ENCODE measurements at places on chromosomes 2 and 18.

- DNase-seq, result no peak
Measured at GRCh38 chr2:120285056-120285455, 32.4 kb downstream of the RALB start.

GRCh38 chr2:193076995-193077394 is 882.3 kb upstream of the TMEFF2 start:
- DNase-seq, result no peak

- DNase-seq, result no peak
Measured at GRCh38 chr18:24567199-24567598, 106.8 kb downstream of the HRH4 start.

DNA sequence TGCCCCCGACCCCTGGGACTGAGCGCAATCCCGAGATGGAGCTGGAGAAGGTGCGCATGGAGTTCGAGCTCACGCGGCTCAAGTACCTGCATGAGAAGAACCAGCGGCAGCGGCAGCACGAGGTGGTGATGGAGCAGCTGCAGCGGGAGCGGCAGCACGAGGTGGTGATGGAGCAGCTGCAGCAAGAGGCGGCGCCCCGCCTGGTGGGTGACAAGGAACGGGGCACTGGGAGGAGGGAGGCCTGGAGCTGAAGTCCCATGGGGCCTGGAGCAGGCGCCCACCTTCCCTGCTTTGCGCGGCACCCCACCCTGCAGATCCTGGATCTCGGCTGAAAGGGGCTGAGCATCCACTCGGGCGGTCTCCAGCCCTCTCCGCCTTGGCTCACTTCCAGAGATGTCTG is 1.2 kb downstream of the TMEM247 start:
- no peak for DNase-seq

- no peak for DNase-seq
Measured at GRCh38 chr2:218320704-218321336, 28.5 kb upstream of the TMBIM1 start.

DNA sequence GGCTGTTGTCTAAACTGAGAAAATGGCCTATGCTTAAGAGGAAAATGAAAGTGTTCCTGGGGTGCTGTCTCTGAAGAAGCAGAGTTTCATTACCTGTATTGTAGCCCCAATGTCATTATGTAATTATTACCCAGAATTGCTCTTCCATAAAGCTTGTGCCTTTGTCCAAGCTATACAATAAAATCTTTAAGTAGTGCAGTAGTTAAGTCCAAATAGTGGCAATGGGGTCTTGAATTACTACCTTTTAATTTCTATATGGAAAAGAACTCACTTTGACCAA is 13.8 kb upstream of the ALLC start:
- no peak for DNase-seq

DNA sequence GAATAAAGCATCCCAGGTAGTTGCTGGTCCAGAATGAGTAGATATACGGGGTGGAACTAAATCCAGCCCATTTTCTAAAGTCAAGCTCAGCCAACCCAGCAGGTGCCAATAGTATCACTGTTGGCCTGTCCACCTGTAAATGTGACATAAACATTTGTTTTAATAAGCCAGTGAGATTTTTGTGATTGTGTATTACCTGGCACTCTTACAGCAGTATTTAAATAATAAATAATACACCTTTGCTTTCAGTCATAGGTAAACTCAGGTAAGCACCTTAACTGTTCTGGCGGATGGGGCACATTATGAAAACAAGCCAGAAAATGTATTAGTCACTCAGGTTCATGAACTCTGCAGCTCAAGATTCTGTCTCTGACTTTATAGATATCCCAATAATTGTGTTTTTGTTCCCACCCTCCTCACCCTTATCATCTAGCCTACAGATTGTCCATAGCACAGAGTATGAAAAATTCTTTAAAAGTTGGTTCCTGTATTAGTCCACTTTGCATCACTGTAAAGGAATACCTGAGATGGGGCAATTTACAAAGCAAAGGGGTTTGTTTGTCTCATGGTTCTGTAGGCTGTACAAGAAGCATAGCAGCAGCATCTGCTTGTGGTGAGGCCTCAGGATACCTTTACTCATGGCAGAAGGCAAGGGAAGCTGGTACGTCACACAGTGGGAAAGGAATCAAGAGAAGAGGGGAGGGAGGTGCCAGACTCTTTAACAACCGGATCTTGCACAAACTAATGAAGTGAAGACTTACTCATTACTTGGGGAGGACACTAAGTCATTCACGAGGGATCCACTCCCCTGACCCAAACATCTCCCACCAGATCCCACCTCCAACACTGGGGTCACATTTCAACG is 73.0 kb upstream of the CYRIA start:
- DNase-seq, result no peak

- DNase-seq, result no peak
Measured at GRCh38 chr2:108978709-108979111, 10.3 kb downstream of the EDAR start.

GRCh38 chr2:232316461-232317330 is 61.9 kb upstream of the ALPP start:
- DNase-seq, result no peak

DNA sequence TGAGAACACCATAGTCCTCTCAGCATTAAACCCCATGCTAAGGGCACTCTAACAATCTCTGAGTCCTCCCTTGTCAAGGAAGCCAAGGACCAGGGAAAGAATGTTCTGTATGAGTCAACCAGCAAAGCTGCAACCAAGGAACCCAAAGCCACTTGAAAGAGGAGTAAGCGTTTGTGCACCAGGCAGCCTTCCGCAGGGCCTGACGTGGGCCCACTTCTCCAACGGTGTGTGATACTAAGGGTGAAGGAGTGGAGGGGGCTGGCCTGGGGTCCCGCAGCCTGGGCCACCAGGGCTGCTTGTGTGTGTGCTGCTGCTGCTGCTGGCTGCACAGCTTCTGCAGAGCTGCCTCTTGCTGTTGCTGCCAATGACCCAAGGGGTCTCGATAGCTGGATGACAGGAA is 30.1 kb upstream of the GALNT14 start:
- DNase-seq, result no peak

GRCh38 chr2:98308068-98308467 is 38.2 kb upstream of the CNGA3 start:
- no peak for DNase-seq

GRCh38 chr18:80104364-80104779 is 4.7 kb upstream of the ADNP2 start:
- DNase-seq, result no peak

DNA sequence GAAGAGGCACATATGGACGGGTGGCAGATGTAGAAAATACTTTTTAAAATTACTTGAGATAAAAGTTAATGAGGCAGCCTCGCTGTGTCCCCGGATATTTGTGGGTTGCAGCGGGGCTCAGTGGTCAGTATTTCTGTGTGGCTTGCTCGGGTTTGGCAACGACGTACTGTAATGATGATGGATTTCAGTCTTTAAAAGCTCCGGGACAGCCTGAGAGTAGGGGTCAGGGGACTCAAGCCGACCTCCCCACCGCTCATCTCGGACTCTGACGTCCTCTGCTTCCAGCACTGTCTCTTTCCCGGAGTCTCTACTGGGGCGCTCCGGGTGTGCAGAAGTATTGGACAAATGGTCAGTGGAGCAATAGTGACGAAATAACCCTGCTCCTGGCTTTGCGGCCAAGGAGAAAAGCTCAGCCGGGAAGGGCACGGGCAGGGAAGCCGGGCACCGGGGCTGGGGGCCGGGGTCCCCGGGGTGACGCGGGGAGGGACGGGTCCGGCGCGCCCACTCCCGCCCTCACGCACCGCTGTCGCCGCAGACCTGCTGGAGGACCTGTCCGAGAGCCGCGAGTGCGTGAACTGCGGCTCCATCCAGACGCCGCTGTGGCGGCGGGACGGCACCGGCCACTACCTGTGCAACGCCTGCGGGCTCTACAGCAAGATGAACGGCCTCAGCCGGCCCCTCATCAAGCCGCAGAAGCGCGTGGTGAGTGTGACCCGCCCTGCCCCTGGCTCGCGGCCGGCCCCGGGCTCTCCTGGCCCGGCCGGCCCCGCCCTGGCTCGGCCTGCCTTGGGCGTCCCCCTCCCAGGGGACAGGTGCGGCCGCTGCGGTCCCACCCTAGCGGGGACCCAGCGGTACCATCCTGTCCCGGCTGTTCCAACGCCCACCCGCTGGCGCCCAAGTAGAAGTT is 7.3 kb downstream of the GATA6 start:
- DNase-seq, result no peak

DNA sequence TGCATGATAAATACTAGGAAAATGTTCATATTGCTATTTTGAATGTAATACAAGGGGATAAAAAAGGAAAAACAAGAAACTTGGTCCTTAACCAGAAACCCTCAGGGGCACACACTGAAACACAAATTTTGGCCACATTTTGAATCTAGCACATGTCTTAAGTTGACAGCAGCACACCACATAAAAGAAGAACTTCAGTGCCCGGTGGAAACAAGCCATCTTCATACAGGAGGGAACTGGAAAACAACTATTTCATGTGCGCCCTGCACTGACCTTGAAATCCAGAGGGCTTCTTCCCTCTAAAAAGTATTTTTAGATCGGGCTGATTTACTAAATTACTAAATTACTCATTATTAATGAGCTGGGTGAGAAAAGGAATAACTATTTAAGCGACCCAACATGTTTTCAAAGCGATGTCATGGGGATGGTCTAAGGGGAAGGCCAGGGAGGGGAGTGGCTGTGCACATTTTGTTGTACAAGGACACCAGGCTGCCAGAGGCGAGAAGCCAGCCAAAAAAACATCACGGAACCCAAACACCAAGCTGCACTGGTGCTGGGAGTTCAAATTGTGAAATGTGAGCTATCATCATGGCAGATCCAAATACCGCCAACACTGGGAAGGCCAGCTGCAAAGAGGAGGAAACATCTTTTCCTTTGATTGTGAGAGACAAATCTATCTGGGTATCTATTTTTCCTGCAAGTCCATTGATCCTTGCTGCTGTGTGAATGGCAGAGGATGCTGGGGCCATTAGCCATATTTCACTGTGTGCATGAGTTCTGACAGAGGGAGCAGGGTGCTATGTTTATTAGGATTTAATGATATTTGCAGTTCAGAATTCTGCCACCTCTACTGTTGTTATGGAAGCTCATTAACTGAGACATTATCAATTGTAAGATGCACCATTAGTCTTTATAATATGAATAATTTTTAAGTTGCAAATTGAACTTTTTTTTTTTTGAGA is 150.7 kb upstream of the LMAN1 start:
- no peak for DNase-seq

- no peak for DNase-seq
Measured at GRCh38 chr2:28527196-28527595, 31.3 kb downstream of the PLB1 start.

GRCh38 chr18:12838178-12838634 is 45.8 kb downstream of the PTPN2 start:
- no peak for DNase-seq

GRCh38 chr2:234364661-234365060 is 132.2 kb downstream of the ARL4C start:
- DNase-seq, result no peak

DNA sequence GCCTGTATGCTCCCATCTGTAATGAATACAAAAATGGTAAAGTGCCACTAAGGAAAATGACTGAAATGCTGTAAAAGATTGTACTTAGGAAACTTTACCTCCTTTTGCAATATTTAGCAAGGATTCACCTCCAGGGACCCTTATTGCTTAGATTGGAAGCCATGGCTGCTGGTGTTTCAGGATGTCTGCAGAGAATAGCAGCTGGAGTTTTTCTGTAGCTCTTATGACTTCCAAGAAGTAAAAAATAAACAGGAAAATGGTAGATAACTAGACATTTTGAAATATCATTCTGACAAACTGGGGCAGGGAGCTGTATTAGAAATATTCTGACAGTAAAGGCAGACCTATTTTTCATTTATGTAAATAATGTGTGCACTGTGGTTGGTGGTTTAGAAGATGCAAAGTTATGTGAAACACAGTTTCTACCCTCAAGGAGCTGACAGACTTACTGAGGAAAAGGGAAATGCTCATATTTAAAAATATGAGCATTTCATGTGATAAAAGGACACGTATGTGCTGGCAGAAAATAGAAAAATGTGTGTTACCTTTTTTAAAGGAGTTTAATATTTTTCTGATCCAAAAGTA is 224.9 kb upstream of the BOD1L2 start:
- no peak for DNase-seq

- DNase-seq, result no peak
Measured at GRCh38 chr18:51097021-51097822, 67.2 kb downstream of the SMAD4 start.

DNA sequence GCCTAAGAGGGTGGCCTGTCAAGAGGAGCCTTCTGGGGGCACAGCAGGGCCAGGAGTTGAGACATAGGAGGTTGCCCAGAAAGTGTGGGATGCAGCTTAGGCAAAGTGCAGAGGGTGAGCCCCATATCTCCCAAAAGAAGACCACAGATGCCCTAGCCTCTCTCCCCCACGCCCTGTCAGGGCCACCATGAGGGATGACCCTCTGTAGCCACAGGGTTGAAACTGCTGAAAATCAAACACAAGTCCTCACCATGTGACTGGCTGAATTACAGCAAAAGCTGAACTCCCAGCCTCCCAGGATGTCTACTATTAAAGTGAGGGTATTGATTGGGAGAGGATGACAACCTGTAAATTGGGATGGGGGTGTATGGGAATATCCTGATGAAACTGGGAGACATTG is 37.4 kb upstream of the ARHGEF4 start:
- no peak for DNase-seq

- DNase-seq, result peak; percentile 50
Measured at GRCh38 chr2:172735582-172736423, at the start of gene RAPGEF4. Gene RAPGEF4, plus strand, starts transcription at chr2:172735845. Its CDS starts 139 bp downstream, at chr2:172735984.

DNA sequence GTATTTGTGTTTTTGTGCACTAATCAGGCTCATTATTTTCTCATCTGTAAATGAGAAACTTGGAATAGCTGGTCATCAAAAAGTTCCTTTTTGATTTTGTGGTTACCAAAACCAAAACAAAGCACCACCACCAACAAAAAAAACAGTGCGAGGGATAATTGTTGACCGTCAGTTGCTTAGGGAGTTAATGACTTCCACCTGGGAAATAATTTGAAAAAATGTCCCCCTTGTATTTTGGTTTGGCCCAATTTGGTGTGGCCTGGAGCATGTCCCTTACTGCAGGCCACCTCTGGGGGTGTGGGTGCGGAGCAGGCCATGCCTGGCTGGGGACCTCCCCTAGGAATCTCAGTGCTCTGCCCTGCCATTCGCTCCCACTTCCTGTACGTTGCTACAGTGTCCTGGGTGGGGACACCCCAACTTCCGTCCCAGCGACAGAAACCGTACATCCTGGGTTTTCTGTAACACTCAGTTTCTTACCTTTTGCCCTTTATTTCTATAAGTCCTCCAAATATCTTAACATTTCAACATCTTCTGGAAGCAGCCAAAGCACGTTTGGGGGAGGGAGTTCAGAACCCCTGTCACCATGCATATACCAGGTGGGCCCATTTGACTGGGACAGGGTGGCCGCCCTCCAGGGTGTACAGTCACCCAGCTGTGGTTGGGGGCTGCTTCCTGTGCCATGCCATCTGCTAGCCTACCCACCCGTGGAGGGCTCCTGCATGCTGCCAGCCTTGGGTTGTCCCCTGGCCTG is 31.3 kb downstream of the NCK2 start:
- no peak for DNase-seq

GRCh38 chr2:103780088-103780702 is 1018.4 kb downstream of the TMEM182 start:
- no peak for DNase-seq

GRCh38 chr2:121451398-121451797 is 79.3 kb upstream of the RNU4ATAC start:
- no peak for DNase-seq

- DNase-seq, result no peak
Measured at GRCh38 chr18:75218065-75218923, 7.7 kb downstream of the TSHZ1 start.

- DNase-seq, result peak; percentile 23
Measured at GRCh38 chr2:75053484-75054112, 95.2 kb downstream of the POLE4 start.

- DNase-seq, result no peak
Measured at GRCh38 chr2:137252934-137253333, 487.6 kb downstream of the THSD7B start.
